ENCODE measurements at places on chromosomes 16 and 17. TPM values are rescaled to one million over a fixed set of nuclear protein-coding genes. Genes with fewer than 3 reads are reported as not detected.

The CAMKK1 gene
- total RNA-seq = 17.9 TPM

The TELO2 gene
- total RNA-seq = 40.5 TPM

The ANKFN1 gene
- total RNA-seq = not detected

The C16orf87 gene
- 7.7 TPM for total RNA-seq

The AMZ2 gene
- 113 TPM for total RNA-seq

The DLX4 gene
- total RNA-seq = 1.9 TPM

The MILR1 gene
- total RNA-seq = 1.6 TPM

The LDHD gene
- 0.34 TPM for total RNA-seq

The GP1BA gene
- not detected for total RNA-seq

Measured in A549 treated with ZK216348 at 1 μM for 4 hours (cell line).